Cardiac septum (tissue), 1 donor: ENCODE measurements at places on chromosomes 11 and 22.

GRCh38 chr11:83819931-83820549 is 533.9 kb upstream of the CCDC90B start:
- no peak for DNase-seq

DNA sequence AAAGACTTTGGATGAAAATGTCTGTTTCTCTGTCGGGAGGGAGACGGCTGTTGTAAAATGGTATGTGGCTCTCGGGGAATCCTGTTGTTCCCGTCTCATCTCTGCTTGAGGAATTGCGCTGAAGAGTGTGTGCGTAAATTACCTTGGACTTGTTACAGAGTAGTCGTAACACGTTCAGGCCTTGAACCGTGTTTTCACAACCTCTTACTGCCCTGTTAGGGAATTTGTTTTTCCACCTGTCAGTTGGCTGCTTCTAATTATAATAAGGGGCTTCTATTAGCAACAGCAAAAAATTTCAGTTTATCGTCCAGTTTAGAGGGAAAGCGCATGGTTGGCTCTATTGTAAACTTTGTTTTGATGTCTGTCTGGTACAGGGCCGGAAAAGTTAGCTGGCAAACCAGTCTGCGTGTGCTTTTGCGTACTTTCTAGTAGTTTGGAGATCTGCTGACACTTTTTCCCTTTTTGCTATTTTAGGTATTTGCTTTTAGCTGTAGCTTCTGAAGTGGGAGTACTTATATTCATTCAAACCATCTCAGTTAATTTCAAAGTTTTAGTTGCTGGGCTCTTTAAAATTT is 1.5 kb downstream of the HIPK3 start:
- no peak for DNase-seq

DNA sequence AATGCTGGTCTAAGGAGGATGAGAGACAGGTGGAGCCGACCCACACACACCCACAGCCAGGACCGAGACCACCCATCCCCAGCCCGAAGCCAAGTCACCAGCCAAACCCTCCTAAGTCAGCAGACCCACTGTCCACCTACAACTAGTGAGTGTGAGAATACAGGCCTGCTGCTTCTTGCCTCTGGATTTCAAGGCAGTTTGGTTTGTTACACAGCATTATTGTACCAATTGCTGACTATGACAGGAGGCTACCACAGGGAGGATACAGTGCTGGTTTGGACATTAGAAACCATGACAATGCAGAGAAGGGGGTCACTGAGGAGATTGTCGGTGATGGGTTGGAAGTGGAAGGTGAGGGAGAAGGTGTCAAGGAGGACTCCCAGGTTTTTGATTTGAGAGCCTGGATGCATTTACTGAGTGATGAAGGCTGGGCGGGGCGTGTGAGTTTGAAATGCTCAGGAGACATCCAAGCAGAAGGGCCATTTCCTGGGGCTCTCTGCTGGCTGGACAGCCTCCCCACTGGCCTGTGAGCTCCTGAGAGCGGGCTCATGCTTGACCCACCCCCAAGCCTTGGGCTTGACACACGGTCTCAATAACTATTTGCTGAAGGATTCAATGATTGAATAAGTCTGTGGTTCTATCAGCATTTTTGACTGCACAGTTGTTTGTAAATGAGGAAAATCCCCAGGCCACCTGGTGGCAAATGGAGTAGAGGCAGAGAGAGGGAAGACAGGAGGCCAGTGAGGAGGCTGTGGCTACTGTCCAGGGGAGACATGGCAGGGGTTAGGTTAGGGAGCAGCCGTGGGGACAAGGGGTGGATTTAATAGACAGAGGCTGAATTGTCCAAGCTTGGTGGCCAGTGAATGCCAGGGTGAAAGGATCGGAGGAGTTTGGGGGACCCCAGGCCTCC is 9.4 kb upstream of the SSTR3 start:
- no peak for DNase-seq

- no peak for DNase-seq
Measured at GRCh38 chr11:9639099-9639498, 24.8 kb upstream of the SWAP70 start.

GRCh38 chr11:1084561-1085439 is 10.1 kb downstream of the MUC2 start:
- peak; percentile 68 for DNase-seq

DNA sequence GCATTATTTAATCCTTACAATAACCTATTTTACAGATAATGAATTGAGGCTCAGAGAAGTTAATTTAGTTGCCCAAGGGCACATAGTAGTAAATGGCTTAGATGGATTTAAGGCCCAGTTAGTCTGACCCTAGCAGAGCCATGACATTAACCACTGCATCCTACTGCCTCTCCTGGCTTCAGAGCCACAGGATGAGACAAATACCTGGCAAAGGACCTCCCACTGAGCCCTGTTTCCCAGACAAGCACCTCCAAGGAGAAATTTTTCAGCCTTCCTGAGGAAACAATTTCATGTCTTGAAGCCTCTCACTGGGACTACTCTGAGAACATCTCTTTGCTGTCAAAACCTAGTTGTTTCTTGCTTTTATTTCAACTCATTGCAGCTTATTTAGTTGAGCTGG is 28.4 kb downstream of the IZUMO1R start:
- no peak for DNase-seq

- DNase-seq = no peak
Measured at GRCh38 chr11:45669146-45669545, 3.7 kb upstream of the CHST1 start.

GRCh38 chr22:41256254-41257253 is 15.8 kb upstream of the CHADL start:
- DNase-seq = no peak

DNA sequence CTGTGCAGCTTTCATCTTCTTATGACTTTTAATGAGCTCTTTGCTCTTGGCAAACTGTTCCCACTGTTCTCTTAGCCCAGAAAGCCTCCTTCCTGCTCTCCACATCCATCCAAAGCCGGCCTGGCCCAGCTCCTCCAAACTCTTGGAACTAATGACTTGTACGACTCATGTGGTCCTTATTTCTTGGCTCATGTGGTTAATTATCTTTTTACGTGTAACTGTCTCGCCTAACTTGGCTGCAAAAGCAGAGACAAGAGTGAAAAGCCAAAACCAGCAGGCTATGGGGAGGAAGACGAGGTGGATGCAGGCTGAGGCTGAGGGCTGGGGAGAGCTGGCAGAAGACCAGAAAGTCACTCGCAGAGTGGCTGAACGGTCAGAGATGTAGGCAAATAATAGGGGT is 5.5 kb downstream of the CSNK2A3 start:
- no peak for DNase-seq

DNA sequence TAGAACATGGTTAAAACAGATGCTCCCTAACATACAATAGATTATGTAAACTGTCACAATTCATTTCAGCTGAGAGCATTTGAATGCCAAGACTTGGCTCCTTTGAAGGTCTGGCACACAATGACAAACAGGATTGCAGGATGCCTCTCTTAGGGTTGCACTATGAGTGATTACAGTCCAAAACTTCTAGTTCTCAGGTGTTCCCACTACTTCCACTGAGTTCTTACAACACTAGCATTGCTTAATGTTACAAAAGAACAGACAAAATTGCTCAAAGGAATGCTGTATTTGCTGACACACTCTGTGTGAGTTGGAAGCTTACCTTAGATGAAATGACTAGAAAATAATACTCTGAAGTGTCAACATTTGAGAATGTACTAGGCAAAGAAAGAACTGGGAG is 2413.8 kb upstream of the RAG2 start:
- no peak for DNase-seq

- no peak for DNase-seq
Measured at GRCh38 chr11:61716478-61717285, 35.8 kb upstream of the MYRF start.

- no peak for DNase-seq
Measured at GRCh38 chr11:32039149-32039548, 51.7 kb upstream of the RCN1 start.

GRCh38 chr11:27807596-27807995 is 107.3 kb upstream of the BDNF start:
- DNase-seq = no peak

GRCh38 chr22:49272546-49273125 is 555.0 kb downstream of the BRD1 start:
- peak; percentile 39 for DNase-seq

GRCh38 chr11:2555891-2556290 is 111.1 kb downstream of the KCNQ1 start:
- DNase-seq = no peak

DNA sequence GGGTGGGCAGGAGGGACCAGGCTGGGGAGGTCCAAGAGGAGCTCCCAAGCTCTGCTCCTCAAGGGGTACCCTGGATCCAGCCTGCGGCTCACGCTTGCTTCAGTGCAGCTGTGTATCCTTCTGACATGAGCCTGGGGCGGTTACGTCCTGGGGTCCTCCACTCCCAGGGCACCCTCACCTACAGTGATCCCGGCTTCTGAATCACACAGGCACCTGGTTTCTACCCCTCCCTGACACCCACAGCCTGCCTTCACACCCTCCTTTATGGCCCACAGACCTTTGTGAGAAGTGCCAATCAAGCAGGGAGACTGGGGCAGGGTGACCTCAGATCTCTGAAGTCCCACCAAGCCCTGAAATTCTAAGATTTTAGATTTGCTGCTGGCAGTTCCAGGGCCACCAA is 1.5 kb downstream of the MPST start:
- no peak for DNase-seq

- DNase-seq = no peak
Measured at GRCh38 chr11:76212086-76213035, 6.1 kb upstream of the WNT11 start.

GRCh38 chr11:47466201-47466600 is 17.3 kb upstream of the RAPSN start:
- no peak for DNase-seq

DNA sequence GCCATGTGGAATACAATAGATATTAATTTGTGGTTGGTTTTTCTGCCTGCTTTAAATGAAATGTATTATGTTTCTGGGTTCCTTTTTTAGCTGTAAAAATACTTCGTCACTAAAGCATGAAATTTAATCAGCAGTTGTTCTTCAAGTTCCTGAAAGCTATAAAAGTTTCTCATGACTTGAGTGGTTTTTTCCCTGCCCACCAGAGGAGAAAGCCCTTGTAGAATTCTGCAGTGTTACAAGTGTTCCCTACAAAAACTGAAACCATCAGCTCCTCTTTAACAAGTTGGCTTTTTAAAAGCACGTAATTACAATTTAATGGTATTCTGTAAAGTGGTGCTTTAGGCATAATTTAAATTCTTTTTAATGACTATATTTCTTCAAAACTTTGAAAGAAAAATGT is 56.2 kb downstream of the PANX1 start:
- DNase-seq = no peak

GRCh38 chr22:31044262-31044861 is 36.8 kb upstream of the SMTN start:
- peak; percentile 78 for DNase-seq

DNA sequence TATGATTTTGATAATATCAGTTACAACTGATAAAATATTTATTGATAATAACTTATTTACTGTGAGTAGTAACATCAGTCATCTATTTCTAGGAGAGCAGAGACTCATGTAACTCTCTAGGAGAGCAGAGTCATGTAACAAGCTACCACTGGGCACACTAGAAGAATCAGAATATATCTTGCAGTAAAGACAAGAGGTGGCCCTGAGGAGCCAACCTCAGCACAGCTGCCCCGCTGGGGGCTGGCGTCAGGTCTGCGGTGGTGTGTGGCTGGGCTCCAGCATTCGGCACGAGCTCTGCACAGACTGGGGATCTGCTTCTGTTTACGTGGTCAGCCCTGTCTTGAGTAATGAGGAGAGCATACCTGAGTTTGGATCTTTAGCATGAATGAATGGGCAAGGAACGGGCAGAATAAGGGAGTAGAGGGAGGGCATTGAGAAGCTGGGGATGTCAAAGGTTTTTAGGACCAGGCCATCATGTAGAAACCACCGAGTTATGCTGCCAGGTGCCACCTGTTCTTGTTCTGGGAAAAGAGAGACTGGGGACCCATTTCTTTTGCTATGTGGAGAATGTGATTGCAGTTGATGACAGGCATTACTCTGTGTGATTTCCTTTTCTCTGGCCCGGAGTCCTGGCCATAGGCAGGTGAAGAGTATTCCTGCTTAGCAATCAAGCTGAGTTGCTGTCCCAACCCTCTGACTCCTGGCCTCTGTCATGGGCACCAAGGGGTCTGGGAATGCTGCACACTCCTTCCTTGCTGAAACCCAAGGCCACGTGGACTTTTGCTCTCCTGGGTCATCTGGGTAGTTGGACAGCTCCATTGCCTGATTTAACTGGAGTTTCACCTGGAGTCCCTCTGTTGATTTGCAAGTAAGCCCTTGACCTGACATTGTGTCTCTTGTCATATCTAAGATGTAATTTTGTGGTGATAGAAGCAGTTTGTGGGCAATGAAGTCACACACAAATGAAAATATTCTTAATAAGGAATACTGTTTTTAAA is 50.9 kb upstream of the HEPHL1 start:
- no peak for DNase-seq

DNA sequence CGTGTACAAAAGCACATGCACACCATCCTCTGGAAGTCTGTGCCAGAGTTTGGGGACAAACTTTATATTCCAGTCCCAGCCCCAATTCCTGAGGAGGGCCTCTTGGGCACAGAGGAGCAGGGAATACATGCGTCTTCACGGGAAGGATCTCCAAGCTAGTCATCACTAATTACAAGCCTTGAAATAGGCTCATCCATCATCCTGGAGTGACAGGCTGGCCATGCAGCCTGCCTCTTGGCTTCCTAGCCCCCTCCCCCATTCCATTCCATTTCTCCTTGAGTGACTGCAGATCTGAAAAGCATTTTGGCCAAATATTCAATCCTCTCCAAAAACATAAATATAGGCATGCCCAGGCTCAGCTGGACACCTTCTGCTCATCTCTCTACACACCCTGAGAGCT is 24.8 kb downstream of the SERPING1 start:
- DNase-seq = peak; percentile 9

DNA sequence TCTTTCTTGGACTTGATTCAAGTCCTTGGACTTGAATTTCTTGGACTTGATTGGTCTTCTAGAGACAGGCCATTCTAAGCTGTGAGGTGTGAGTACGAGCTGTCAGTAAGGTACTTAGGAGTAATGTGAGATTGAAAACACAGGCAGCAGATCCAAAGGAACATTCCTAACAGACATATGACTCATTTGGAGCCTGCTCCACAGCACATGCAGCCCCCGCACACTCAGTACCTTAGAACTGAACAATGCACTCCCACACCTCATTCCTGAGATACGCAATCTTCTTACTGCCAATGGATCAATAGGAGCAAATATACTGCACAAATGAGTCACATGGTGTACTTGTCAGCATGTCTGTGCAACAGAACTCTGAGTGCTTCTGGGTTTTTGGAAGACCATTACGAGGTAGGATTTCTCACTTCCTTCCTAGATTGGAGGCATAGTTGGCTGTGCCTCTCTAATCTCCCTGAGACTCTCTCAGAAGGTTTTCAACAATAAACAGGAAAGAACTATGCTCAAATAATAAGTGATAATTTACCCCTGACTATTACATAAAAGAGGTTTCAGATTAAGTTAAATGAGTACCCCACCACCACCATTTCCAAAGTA is 243.1 kb downstream of the KCNA4 start:
- DNase-seq = no peak

DNA sequence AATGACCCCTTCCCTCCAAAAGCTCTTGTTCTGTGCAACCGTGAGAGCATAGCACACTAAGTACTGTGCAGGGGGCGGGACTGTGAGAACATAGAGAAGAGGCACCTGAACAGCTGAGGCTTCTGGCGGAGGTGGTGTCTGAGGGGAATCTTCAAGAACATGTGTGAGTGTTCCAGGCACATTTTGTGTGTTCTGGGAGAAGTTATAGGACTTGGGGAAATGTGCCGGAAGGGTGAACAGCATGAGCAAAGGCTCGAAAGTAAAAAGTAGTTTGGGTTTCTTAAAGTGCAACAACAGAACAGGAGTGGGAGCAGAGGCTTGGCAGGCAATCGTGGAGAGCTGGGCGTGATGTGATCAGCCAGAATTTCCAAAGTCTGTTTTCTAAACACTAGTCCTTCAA is 12.4 kb upstream of the SYN3 start:
- DNase-seq = no peak

- no peak for DNase-seq
Measured at GRCh38 chr11:34600339-34601084, 20.4 kb upstream of the EHF start.
